Fibroblast of pulmonary artery (primary cell): ENCODE measurements at places on chromosomes 1 and 21.
A peak's percentile ranks its signal among the peaks of the same experiment; 100 is the strongest.

DNA sequence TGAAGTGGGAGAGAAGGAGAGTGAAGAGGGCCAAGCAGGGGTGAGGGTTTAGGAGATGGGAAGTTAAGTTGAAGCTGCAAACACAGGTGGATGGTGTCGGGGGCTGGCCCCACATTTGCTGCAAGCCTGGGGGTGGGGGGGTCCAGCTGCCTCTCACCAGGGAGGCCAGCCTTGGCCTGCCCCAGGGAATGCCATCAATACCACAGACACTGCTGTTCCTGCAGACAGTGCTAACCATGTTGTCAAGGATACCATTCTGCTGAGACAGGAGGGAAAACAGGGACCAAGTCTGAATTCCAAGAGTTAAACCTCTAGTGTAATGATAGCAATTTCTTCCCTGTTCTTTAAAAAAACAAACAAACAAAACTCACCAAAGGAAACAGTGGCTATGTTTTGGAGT, 8.0 kb downstream of the MECR start:
- no peak for DNase-seq

- DNase-seq, result no peak
Observed at GRCh38 chr1:94132111-94132510, 11.2 kb upstream of the ABCA4 start.

- no peak for DNase-seq
Observed at GRCh38 chr1:152907686-152908601, at the start of gene IVL. TSS of gene IVL (plus strand) at chr1:152908546. CDS start at chr1:152909798, 1,252 bp downstream.

DNA sequence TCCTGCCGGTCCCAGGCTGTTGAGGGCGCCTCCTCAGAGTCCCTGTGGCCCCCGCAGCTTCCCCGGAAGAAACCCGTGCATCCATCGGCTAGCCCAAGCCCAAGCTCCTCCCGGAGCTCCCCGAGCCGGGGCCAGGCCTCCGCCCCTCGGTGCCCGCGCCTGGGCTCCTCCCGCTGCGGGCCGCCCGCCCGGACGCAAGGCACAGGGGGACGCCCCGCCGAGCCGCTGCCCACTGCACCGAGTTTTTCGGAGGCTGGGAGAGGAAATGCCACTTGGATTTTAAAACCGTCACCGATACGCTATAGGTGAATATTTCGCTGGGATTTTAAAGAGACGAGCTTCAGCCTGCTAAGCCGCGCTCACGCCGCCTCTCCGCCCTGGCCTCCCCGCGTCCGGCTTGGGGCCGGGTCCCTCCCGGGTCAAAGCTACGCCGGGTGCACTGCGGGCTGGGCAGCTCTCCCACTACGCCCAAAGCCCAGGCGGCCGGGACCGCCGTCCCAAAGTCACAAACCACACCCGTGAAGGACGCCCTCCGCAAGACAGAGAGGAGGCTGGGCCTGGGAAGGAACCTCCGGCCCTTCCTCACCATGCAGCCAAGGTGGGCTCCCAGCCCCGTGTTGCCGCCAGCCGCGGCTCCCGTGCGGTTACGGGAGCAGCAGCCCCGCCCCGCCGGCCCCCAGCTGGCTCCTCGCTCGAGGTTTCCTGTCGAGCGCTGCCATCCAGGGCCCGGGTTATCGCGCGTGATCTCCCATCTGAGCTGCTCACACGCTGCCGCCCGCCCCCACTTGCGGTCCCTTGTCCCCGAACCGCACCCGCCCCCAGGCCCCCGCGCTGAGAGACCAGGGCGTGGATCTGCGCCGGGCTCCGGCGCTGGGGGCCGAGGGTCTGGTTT, 63.2 kb downstream of the CD247 start:
- DNase-seq, result peak; percentile 13

GRCh38 chr1:205287076-205287475, 34.5 kb downstream of the NUAK2 start:
- DNase-seq, result no peak

DNA sequence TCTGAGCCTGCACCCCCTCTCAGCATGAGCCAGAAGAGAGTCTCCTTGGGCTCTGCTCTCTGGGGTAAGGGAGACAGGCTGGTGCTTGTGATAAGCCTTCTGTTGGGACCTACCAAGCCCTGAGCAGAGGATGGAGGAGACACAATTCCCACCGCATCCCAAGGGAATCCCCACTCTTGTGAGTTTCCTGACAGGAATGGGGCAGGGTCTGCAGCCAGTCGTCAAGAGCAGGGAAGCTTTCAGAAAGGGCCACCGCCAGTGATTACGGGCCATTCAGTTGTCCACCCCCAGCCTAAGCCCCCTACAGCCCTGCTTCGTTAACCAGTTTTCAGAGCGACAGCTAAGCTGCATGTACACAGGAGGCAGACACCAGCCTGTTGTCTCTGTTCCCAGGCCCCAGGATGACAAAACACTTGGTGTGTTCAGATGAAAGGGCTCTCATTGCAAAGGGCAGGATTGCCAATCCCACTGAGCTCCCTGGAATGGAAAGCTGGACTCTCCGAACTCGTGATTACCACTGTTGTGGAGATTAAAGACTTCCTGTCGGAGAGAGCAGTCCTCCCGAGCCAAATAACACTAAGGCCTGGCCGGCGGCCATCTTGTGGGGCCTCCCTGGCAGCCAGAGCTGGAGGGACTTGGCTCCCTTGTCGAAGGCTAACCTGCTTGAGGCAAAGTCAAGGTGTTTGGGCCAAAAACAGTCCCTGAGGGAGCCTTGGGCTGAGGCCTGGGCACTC, 37.4 kb upstream of the SLC30A1 start:
- DNase-seq, result peak; percentile 80
